ENCODE measurements at places on chromosomes 12 and 14. TPM values are rescaled to one million over a fixed set of nuclear protein-coding genes. Genes with fewer than 3 reads are reported as not detected.

Gene SDR9C7
- total RNA-seq, result not detected

Gene GALNT6
- total RNA-seq, result 0.75 TPM

Gene CCDC88C
- 0.70 TPM for total RNA-seq

Gene TOMM20L
- not detected for total RNA-seq

Gene SYCP3
- 0.08 TPM for total RNA-seq

Gene INSM2
- total RNA-seq, result not detected

Gene B3GNT4
- not detected for total RNA-seq

Gene FGF6
- not detected for total RNA-seq

Gene PLEKHG3
- 6.2 TPM for total RNA-seq

Gene AMN1
- total RNA-seq, result 12.6 TPM

Gene GPD1
- total RNA-seq, result 0.47 TPM
